Caki2 (cell line): ENCODE measurements at places on chromosomes 5 and 9. TPM values are rescaled to one million over a fixed set of nuclear protein-coding genes. Genes with fewer than 3 reads are reported as not detected.

CBY3 gene
- total RNA-seq = not detected in 2 replicates

PRPF4 gene
- total RNA-seq = 44.6 and 56.1 TPM in 2 replicates

C5orf47 gene
- total RNA-seq = not detected in 2 replicates

CCDC180 gene
- total RNA-seq = 2.5 and 2.7 TPM in 2 replicates

GFRA3 gene
- total RNA-seq = not detected in 2 replicates

ZDHHC11B gene
- not detected in 2 replicates for total RNA-seq

SPOCK1 gene
- total RNA-seq = 22.4 and 25.6 TPM in 2 replicates

KCNIP1 gene
- total RNA-seq = not detected in 2 replicates

GRCh38 chr9:81076131-81076530 is 613.2 kb downstream of the TLE1 start:
- DNase-seq = no peak

GRCh38 chr9:106982636-106983035 is 119.7 kb downstream of the ZNF462 start:
- no peak for DNase-seq

GRCh38 chr5:14893381-14893780 is 21.8 kb upstream of the ANKH start:
- no peak for DNase-seq

DNA sequence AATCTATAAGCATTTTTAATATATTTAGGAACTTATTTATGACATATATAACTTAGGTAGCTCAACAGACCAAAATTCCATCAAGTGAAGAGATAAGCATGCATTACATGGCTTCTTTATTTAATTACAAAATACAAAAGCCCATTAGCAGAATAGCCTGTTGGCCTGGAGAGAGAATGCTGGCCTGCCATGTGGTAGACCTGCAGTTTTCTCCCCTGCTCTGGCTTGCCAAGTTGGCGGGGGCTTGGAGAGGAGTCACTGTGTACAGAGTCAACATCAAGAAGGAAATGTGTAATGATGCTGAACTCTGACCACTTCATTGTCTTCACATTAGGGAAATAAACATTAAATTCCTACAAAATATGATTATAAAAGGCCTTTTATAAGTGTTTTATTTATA is 69.8 kb upstream of the CNTLN start:
- DNase-seq = no peak

DNA sequence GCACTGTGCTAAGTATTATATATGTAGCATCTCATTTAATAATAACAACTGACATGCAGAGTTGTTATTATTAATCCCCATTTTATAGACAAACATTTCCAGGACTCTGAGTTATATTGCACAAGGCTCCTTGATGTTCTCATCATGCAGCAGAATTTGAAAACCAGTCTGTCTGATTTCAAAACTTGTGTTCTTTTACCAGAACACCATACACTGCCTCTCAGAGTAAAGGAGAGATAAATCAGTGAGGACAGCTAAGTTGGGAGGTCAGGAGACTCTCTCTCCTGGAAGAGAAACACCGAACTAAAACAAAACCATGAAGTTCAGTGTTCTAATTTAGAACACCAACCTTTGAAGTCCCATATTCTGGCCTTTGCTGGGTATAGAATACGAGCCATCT is 92.7 kb upstream of the TNC start:
- no peak for DNase-seq
